ENCODE measurements at places on chromosomes 2 and 18.

- no peak for DNase-seq
Measured at GRCh38 chr18:60019463-60019840, 119.7 kb downstream of the PMAIP1 start.

- no peak for DNase-seq
Measured at GRCh38 chr18:5175378-5175777, 21.7 kb downstream of the AKAIN1 start.

DNA sequence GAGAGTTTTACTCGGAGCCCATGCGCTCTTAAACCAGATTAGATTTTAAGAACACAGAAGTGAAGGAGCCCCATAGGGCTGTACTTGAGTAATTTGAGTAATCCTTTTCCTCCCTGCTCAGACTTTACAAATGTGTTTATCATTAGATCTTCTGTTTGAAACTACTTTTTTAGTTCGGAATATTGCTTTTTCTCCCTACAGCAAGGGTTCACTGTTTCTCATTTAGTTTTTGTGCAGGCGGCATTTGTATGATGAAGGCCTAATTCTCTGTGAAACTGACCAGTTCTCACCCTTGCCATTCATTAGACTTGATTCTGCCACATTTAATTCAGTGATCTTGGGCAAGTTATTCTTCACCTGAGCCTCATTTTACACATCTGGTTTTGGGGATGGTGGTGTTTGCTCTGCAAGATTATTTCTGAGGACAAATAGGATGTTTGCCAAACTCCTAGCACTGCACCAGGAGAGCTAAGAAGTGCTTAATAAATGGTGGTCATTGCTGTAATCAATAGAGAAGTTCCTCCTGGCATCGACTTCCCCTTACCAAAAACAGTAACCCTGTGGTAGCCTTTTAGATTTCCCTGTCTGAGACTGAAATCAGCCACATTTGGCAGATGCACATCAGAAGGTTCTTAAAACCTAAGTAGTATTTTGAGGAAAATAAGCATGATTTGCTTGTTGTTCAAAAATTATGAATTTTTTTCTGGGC, 2.2 kb downstream of the B3GNT2 start:
- no peak for DNase-seq

GRCh38 chr2:96819128-96819875, 3.2 kb downstream of the CNNM3 start:
- DNase-seq = no peak

- DNase-seq = no peak
Measured at GRCh38 chr2:54409752-54410151, 46.4 kb upstream of the SPTBN1 start.

GRCh38 chr2:6254441-6254840, 562.3 kb downstream of the SOX11 start:
- no peak for DNase-seq

DNA sequence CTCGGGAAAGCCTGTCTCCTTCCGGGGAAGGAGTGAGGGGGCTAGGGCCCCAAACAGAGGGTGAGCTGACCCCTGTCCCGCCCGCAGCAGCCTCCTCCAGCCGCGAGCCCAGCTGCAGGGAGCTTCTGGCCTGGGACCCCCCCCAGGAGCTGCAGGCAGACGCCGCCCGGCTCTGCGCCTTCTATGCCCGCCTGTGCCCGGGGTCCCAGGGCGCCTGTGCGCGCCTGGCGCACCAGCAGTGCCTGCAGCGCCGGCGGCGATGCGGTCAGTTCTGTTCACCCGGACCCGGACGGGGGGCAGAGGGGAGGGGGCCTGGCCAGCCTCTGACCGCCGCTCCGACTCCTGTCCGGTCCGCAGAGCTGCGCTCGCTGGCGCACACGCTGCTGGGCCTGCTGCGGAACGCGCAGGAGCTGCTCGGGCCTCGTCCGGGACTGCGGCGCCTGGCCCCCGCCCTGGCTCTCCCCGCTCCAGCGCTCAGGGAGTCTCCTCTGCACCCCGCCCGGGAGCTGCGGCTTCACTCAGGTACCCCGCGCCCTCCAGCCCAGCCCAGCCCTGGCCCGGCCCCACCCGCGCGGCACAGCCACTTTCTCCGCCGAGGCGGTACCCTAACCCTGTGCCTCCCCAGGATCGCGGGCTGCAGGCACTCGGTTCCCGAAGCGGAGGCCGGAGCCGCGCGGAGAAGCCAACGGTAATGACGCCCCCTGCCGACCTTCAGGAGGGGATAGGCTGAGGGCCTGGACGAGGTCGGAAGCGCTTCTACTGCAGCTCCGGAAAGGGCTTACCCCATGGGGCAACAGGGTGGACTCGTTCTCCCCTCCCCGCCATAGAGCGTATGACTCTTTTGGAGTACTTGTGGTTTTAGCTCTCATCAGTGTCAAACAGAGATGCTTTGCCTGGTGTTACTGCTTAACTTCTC, 2.0 kb upstream of the CHRND start:
- no peak for DNase-seq

DNA sequence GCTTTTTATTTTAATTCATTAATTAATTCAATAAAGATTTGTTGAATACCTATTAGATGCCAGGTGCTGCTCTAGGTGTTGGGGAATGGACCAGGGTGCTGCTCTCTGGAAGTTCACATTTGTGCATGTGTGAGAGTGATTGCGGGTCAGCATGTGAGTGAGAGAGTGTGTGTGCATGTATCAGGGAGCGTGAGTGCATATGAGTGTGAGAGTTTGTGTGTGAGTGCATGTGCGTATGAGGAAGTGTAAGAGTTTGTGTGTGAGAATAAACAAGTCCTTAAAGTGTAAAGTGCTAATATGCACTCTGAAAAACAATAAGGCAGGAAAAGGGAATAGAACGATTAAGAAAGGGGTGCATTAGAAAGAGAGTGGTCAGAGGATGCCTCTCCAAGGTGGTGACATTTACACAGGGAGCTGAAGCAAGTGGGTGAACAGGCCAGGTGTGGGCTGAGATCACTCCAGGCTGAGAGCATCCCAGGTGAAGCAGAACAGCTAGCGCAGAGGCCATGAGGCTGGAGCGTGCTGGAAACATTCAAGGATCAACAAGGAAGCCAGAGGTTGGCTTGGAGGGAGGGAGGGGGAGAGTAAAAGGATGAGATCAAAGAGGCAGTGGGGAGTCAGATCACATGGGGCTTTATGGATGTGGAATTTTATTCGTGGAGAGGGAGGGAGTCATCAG, 50.5 kb upstream of the SLC1A4 start:
- no peak for DNase-seq

- DNase-seq = no peak
Measured at GRCh38 chr2:37466533-37467222, 122.2 kb downstream of the QPCT start.

DNA sequence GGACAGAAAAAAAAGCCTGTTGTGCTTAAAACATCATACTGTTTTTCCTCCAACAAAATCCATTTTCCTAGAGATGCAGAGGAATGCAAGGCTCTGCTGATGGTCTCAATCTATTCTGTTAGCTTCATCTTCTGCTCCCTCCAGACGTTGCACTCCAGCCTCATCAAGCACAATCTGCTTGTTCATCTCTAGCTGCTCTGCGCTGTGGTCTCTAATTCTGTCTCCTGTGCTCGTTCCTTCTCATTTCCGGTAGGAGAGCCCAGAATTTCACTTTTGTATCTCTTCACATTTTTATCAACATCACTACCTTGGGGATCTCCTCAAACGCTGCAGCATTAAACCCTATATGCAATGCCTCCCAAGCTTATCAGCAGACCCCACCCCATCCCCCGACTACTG, 708.9 kb downstream of the RNF144A start:
- DNase-seq = no peak

All from stimulated activated CD8-positive, alpha-beta memory T cell treated with anti-CD3 and anti-CD28 coated beads, Interleukin-2, amount 100 ng/mL, for 1 hour (primary cell).